ENCODE measurements at places on chromosomes 2 and 18. TPM values are rescaled to one million over a fixed set of nuclear protein-coding genes. Genes with fewer than 3 reads are reported as not detected.

The UGT1A8 gene
- not detected for total RNA-seq

The FOXD4L1 gene
- not detected for total RNA-seq

The ORMDL1 gene
- 175 TPM for total RNA-seq

The SP140L gene
- 3.1 TPM for total RNA-seq

Data from camera-type eye (tissue), 1 donor.